ENCODE measurements at places on chromosomes 4 and X.

DNA sequence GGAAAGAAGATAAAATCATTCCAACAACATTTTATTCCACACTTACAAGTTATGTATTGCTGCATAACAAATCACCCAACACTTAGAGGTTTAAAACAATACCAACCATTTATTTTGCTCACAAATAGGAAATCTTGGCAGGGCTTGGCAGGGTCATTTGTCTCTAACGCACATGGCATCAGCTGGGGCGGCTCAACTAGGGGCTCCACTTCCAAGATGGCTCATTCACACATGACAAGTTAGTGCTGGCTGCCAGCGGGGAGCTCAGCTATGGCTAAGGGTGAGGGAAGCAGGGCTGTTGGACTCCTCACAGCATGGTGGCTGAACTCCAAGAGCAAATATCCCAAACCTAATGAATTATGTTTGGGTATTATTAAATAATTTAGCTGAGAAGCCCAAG lies 377.0 kb downstream of the ZNF674 start:
- DNase-seq: no peak

DNA sequence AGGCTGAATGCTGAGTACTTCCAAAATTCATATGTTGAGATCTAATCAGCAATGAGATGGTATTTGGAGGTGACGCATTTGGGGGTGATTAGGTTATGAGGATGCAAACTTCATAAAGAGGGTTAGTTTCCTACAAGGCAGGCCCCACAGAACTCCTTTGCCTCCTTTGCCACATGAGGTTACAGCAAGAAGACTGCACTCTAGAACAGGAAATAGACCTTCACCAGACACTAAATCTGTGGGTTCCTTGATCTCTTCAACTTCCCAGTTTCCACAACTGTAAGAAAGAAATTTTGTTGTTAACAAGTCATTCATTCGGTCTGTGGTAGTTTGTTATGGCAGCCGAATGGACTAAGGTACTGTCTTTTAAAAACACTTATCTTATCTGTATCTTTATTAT lies 681.9 kb upstream of the HS3ST1 start:
- DNase-seq: no peak

- no peak for DNase-seq
These were observed 571.1 kb upstream of the DIPK2B start for GRCh38 chrX:45771560-45772340.

GRCh38 chr4:73139991-73140390 lies 70.5 kb upstream of the COX18 start:
- DNase-seq: no peak

- DNase-seq: no peak
These were observed 57.8 kb upstream of the FAM47B start for GRCh38 chrX:34884817-34885216.

DNA sequence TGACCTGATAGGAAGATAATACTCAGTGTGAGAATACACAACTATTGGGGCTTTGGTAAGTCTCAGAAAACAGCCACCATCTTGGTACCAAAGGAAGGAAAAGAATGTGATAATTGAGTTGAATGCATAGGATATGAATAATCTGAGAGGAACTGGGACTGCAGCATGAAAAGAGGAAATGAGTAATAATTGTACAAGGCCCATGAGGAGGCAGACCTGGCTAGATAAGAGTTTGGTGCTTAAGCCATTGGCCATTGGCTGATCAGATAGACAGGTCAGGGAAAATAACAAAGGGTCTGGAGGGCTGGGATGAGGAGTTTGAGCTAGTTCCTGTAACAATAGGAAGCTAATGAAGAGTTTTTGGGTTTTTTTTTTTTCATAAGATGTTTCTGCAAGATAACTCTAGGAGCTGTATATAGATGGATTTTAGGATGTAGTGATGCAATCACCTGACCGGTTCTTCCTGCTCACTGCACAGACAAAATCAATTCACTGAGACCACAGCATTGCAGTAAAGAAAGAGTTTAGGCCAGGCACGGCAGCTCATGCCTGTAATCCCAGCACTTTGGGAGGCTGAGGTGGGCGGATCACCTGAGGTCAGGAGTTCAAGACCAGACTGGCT lies 5.3 kb upstream of the TRMT2B start:
- DNase-seq: no peak
